Glutamatergic neuron (in vitro differentiated cells): ENCODE measurements at places on chromosomes 13 and 19. TPM values are rescaled to one million over a fixed set of nuclear protein-coding genes. Genes with fewer than 3 reads are reported as not detected.

ATP1A3 gene
- 650 TPM for total RNA-seq

KCNC3 gene
- 10.6 TPM for total RNA-seq

CD79A gene
- total RNA-seq, result not detected

CGB1 gene
- total RNA-seq, result not detected

ZNF682 gene
- total RNA-seq, result 23.9 TPM
